Tibial nerve (tissue), 4 donors: ENCODE measurements at places on chromosomes 13 and 19. TPM values are rescaled to one million over a fixed set of nuclear protein-coding genes. Genes with fewer than 3 reads are reported as not detected.

GRCh38 chr13:25906191-25906661, 145.6 kb downstream of the SHISA2 start:
- H3K4me3 ChIP-seq: no peak overlapping the region
- DNase-seq: no peak
- H3K27me3 ChIP-seq: no peaks in the 10 kb centered on the region
- no peaks in the 10 kb centered on the region for H3K36me3 ChIP-seq
- H3K4me1 ChIP-seq: no peaks in the 10 kb centered on the region
- H3K27ac ChIP-seq: no peak overlapping the region

- H3K27ac ChIP-seq: no peak overlapping the region
- no peak for DNase-seq
- no peak overlapping the region for H3K4me3 ChIP-seq
- H3K36me3 ChIP-seq: no peaks in the 10 kb centered on the region
These were observed 26.7 kb upstream of the POP4 start for GRCh38 chr19:29579308-29579910.

- DNase-seq: no peak
- no peaks in the 10 kb centered on the region for H3K4me1 ChIP-seq
- no peaks in the 10 kb centered on the region for H3K27me3 ChIP-seq
- H3K36me3 ChIP-seq: peaks cover 47% of the 10 kb centered on the region
- no peak overlapping the region for H3K4me3 ChIP-seq
These were observed 14.0 kb upstream of the CELF5 start for GRCh38 chr19:3210347-3211017.

GRCh38 chr13:76971851-76972829, 19.7 kb upstream of the CLN5 start:
- H3K27me3 ChIP-seq: no peaks in the 10 kb centered on the region
- no peak for DNase-seq
- H3K4me1 ChIP-seq: peaks cover 4% of the 10 kb centered on the region
- H3K4me3 ChIP-seq: no peak overlapping the region

The OVOL3 gene
- not detected for total RNA-seq

DNA sequence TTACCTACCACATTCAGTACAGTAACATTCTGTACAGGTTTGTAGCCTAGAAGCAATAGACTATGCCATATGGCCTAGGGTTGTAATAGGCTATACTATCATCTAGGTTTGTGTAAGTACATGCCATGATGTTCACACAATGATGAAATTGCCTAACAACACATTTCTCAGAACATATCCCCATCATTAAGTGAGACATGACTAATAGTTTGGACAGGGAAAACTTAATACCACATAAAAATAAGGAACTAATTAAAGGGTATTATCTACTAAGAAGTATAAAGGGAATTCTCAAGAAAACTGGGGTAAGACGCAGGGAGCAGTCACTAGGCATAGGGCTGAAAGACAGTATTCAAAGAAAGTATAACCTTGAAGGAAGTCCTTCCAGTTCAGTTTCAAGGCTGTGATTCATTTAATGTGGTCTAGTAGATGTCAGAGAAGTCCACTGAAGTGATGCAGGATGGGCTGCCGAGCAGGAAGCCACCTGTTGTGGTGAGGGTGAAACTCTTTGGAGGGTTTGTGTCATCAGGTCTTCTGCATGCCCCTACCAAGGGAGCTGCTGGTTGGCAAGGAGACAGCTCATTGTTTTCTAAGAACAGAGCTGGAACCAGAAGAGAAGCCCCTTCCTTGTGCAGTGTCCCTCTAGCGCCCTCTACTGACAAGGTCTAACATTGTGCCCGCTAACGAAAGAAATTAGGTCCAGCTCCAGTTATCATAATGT, 122.9 kb downstream of the OLFM4 start:
- no peaks in the 10 kb centered on the region for H3K27me3 ChIP-seq
- H3K36me3 ChIP-seq: no peaks in the 10 kb centered on the region
- no peak for DNase-seq
- no peak overlapping the region for H3K4me3 ChIP-seq

GRCh38 chr13:26590951-26591350, 33.5 kb downstream of the WASF3 start:
- H3K4me3 ChIP-seq: no peak overlapping the region
- no peaks in the 10 kb centered on the region for H3K27me3 ChIP-seq
- no peaks in the 10 kb centered on the region for H3K36me3 ChIP-seq
- no peaks in the 10 kb centered on the region for H3K4me1 ChIP-seq
- no peak for DNase-seq

DNA sequence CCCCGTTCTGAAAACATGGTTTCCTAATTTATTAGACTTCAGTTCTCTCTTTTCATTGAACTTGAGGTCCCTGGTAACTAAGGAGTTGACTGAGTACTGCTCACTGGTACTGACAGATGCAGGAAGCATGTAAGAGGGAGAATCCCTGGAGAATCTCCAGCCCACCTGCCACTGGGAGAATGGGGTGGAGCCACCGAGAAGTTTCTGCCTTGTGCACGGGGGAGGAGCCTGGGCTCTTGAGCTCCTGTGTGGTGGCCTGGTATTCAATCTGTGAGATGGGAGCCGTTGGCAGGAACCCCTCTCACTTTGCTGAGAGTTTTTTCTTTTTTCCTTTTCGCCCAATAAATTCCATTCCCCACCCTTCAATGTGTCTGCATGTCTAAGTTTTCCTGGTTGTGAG, 13.2 kb upstream of the AKAP11 start:
- no peaks in the 10 kb centered on the region for H3K27me3 ChIP-seq
- H3K4me1 ChIP-seq: no peaks in the 10 kb centered on the region
- no peak for DNase-seq

DNA sequence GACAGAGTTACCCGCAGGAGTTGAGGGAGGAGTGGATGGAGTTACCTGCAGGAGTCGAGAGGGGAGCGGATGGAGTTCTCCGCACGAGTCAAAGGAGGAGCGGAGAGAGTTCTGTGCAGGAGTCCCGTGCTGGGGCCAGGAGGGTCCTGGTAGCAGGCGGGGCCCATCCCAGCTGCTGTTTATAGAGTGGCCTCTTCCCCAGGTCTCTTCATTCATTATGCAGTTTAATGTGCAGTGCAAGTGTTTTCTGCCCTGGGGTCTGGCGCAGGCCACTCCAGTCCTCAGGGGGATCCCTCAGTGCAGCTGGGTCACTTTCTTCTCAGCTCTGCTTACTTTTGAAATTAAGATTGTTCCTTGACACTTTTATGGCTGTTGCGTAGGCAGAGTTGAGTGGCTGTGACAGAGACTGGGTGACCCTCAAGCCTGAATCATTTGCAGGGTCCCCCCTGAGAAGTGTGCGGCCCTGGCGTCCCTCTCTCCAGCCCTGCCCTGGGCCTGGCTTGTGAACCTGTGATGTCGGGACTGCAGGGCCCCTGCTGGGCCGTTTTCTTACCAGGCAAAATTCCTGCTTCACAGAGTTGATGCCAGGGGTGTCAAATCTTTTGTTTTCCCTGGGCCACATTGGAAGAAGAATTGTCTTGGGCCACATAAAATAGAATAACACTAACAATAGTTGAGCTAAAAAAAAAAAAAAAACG, 17.9 kb downstream of the TFDP1 start:
- no peak overlapping the region for H3K4me3 ChIP-seq
- no peaks in the 10 kb centered on the region for H3K4me1 ChIP-seq
- H3K36me3 ChIP-seq: no peaks in the 10 kb centered on the region
- no peaks in the 10 kb centered on the region for H3K27me3 ChIP-seq

DNA sequence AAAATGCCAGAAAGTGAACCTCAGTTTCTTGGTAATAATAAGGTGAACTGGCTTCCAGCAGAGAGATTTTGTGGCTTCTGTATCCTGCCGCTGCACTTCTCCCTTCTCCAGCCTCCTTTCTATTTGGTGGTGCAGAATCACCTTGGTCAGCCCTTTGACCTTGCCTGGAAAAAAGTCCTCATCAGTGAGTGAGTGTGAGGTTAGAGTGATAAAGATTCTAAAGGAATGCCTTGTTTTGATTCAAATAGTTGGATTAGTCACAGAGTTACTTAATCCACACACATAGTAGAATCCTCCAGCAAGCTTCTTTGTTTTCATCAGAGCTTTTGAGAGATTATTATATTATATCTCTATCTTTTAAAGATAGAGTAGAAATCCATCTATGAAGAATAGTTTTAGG, 140.9 kb downstream of the KCNRG start:
- H3K36me3 ChIP-seq: no peaks in the 10 kb centered on the region
- H3K27ac ChIP-seq: no peak overlapping the region
- no peak for DNase-seq
- no peaks in the 10 kb centered on the region for H3K4me1 ChIP-seq

The ZNF229 gene
- 2.1 TPM for total RNA-seq

The POSTN gene
- total RNA-seq: 79.1 TPM

The CYP4F3 gene
- 19.7 TPM for total RNA-seq

The RHPN2 gene
- 9.6 TPM for total RNA-seq

The PTH2 gene
- not detected for total RNA-seq

GRCh38 chr19:42568006-42568405, 26.7 kb downstream of the CEACAM8 start:
- no peaks in the 10 kb centered on the region for H3K27me3 ChIP-seq
- H3K4me1 ChIP-seq: peaks cover 18% of the 10 kb centered on the region
- H3K4me3 ChIP-seq: no peak overlapping the region
- H3K27ac ChIP-seq: no peak overlapping the region

- no peak for DNase-seq
- H3K36me3 ChIP-seq: peaks cover 2% of the 10 kb centered on the region
- no peaks in the 10 kb centered on the region for H3K27me3 ChIP-seq
These were observed 18.1 kb downstream of the NKPD1 start for GRCh38 chr19:45142726-45143110.

The MIER2 gene
- 20.7 TPM for total RNA-seq

The CEACAM6 gene
- not detected for total RNA-seq
